ENCODE measurements at places on chromosomes 5 and 9.

DNA sequence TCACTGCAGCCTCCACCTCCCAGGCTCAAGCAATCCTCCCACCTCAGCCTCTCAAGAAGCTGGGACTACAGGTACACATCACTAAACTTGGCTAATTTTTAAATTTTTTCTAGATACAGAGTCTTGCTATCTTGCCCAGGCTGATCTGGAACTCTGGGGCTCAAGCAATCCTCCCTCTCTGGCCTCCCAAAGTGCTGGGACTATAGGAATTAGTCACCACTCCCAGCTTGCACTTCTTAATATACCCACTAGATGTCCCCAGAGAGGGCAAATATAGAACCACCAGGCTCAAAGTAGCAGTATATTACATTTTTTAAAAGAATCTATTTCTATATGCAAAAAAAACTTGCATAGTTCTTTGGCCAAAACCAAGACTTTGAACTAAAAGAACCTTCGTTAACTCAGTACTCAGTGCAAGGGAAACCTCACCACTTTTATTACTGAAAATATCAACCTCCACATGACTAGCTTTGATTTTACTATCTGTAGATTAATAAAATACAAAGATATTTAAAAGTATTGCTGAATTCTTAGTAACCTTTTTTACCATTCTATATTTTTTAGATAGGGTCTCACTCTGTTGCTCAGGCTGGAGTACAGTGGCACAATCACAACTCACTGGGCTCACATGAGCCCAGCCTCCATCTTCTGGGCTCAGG is 25.8 kb upstream of the HSD17B3 start:
- peak; percentile 6 for DNase-seq

- DNase-seq: no peak
Observed at GRCh38 chr9:81841333-81841732, 86.9 kb upstream of the SPATA31D4 start.

GRCh38 chr9:84170521-84171141 is 169.9 kb downstream of the SLC28A3 start:
- no peak for DNase-seq

GRCh38 chr9:68998385-68998784 is 15.5 kb downstream of the PRKACG start:
- no peak for DNase-seq

DNA sequence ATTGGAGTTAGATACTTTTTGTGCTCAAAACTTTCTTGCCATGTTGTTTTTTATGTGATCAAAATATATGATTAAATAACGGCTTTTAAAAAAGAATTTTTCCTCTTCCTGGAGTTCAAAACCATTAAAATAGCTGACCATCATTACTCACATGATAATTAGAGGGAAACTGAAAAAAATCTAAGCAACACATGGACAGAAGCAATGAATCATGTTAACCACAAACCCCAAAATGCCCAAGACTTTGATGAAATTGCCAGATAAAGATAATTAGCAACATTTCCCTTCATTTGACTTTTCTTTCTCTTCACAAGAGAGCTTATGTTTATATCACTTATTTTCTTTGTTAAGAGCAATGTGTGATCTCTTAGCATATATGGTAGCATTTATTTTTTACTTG is 1294.2 kb downstream of the EFNA5 start:
- no peak for DNase-seq

- DNase-seq: no peak
Observed at GRCh38 chr5:141245250-141245717, at the start of gene PCDHB15. TSS of gene PCDHB15 (plus strand) at chr5:141245395. CDS start at chr5:141245579, 184 bp downstream.

GRCh38 chr5:150541895-150542294 is 34.0 kb downstream of the NDST1 start:
- DNase-seq: no peak

GRCh38 chr5:80809451-80809850 is 150.7 kb upstream of the RASGRF2 start:
- DNase-seq: no peak

DNA sequence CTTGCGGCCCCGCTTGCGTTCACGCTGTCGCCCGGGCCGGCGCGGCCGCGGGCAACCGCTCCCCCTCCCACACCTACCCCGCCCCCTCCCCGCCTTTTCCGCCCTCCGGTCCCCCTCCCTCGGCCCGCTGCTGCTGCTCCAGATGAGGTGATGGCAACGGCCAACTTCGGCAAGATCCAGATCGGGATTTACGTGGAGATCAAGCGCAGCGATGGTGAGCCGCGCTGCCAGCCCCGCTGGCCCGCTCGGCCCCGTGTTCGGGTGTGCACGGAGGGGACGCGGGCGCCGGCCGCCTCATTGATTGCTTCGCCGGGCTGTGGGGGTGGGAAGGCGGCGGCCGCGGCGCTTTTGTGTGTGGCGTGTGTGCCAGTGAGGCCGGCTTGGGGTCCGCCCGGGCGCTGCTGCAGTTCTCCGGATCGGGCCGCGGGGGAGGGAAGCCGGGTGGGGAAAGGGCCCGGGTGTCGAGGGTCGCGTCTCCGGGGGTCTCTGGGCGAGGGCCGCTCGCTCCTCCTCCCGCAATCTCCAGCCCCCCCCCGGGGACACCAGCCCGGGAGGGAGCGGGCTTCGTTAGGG is 403 bp downstream of the KIF2A start:
- no peak for DNase-seq

DNA sequence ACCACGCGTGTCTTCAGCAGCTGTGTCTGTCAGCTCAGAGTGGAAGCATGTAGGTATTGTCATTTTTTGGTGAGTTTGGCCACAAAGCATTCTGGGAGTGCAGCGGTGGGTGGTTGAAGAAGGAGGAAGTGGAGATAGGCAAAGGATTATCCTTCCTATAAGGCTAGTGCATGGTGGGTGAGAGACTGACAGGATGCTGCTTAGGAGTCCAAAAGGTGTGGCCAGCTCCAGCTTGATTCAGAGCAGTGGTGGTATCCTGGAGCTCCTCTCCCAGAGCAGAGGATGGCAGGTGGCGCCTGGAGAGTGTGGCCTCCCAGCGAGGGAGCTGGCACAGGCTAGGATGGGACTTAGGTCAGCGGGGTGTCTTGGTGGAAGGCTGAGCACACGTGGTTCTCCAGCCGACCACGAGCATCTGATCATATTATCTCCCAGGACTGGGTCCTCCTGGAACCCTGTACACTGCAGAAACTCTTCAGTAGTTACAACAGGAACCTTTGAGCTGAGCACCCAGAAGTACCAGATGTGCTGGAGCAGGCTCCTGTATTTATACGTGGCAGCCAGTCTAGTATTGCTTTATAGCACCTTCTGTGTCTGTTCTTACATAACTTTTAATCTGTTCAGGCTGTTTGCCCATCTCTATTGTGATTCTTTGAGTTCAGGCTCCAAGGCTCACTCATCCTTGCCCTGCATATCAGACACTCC is 29.6 kb downstream of the MAML1 start:
- DNase-seq: no peak

DNA sequence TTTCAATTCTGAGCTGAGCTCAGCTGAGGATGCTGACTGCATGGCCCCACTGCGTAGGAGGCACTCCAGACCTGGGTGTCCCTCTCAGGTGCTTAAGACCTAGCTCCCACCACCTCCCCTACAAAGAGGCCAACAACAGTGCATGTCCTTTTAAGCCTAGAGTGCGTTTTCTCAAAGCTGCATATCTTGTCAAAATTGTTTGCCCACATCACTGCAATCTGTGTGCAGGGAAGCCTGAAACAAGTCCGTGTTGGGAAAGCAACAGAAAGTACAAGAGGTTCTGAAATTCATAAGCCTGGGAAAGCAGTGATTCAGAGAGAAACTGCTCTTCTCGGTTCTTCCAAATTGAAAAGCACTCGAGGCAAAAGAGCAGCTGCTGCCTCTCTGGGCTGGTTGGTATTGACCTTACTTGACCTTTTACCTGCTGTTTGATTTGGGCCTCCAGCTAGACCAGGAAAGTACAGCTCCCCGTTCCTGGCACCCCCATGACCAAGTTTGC is 238.4 kb downstream of the NR2F1-AS1 start:
- DNase-seq: no peak

DNA sequence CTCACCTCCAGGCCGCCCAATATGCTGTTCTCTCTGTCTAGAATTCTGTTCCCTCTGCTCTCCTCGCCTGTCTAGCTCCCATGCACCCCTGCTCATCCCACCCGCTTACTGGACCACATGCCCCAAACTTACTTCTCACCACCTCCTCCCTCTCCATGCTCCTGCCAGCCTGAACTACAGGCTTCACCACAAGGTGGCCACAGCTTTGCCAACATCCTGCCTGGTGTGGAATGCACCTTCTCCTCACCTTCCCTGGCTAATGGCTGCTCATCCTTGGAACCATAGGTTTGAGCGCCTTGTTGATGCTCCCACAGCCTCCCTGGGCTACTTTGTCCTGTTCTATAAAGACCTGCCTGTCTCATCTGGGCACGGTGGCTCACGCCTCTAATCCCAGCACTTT is 9.6 kb downstream of the LAMC3 start:
- no peak for DNase-seq

DNA sequence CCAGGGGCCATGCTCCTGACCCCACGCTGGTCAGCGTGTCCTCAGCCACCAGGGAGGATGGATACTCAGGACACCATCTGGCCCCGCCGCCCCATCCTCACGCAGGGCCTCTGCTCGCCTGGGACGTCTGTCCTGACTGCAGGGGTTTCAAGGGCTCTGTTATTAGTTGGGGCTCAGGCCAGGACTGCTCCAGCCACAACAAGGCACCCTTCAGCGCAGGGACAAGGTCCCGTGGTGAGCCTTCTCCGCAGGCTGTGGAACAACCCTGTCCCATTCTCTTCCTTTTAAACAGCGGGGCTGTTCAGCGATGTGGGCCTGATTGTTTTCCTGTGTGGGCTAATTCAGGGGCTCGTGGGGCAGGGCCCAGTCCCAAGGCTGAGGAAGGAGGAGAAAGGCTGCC is 61.6 kb downstream of the SEMA4D start:
- DNase-seq: no peak

DNA sequence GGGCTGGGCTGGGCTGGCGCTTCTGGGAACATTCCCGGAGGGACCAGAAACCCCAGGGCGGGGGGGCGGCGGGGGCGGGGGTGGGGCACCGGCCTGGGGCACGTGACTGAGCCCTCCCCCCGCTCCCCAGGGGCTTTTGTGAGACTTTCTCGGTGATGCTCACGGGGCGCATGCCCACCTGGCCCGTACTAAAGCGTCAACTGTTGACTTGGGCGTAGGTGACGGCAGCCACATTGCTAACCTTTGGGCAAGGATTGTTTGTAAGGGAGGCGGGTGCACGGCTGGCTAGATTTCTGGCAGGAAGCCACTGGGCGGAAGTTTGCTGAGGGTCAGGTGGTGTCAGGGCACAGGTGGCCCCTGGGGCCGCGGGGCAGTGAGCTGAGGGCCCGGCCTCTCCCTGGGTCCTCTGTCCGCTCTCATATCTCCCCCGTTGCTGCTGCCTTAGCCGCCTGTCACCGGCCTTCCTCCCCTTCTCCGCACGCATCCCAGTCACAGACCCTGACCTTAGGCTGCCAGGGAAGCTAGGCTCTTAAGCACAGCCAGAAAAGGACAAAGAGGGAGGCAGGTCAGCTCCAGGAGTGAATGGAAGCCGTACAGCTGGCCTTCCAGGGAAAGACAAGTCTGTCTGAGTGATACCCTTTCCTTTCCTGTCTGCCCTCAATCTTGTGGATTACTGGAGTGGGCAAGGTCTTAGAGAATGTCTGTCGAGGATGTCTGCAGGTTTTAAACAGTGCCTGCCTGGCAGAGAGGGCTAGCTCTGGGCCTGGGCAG is 812 bp downstream of the CACFD1 start:
- DNase-seq: no peak

DNA sequence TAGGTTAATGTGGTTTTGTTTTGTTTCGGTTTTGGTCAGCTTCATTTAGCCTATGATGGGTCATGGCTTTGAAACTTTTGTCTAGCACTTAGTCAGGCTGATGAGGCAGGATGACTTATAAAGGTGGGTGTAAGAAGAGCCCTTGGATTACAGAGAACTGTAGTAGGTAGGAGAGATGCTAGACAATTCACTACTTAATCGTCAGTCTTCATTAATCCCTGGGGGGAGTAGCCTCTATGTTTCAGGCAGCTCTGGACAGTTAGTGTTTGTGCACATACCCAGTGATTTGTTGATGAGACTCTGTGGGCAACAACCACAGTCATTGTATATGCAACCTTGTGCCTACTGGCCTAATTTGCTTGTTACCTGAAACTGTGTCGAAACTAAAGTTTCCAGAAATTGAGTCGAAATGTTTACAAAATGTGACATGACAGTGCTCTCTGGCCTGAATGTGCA is 113.3 kb downstream of the MTREX start:
- DNase-seq: no peak

DNA sequence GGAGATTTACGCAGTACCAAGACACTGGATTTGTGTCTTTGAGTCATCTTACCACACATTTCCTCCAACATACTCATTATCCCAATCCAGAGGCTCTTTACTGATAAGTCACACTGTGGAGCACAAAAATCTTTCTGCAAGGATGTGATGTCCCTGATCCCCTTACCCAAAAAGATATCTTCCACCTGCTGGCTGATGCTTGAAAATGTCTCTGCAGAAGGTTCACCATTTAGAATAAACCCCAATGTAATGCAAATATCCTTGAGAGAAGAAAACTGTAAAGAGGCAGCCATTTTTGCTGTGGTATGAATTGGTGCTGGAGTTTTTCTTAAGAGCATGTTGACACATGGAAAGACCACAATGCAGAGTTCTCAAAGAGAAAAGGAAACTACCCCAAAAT is 65.7 kb upstream of the RORB start:
- no peak for DNase-seq

- no peak for DNase-seq
Observed at GRCh38 chr9:32573821-32574220, 862 bp upstream of the NDUFB6 start.

DNA sequence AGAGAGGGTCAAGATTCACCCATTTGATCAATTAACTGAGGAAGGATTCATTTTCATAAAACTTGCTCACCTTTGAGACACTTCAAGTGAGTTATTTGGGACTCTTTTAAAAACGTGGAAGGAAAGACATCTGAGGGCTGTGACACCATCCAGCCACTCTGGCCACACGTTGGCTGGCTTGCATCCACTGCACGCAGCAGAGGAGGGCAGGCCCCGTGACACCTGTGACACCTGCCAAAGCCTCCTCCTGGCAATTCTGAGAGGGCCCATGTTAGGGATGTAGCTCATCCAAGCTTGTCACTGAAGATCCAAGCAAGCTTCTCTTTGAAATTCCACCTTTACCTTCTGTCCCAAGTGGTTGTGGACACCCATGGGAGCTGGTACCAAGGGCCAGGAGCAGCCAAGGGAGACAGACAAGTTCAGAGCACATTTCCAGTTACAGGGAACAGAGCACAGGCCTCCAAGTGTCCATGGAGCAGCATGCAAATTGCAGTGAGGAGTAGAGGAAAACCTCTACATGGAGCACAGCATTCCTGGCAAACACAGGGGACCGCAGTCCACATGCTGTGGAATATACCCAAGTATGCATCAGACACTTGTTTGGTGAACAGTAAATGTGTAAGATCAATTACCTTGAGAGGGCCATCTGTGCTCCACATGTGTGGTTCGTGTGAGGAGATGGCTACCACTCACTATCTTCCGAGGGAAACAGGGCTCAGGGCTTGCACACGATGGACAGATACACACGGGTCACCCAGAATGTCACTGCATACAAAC is 4.8 kb downstream of the PRSS3 start:
- DNase-seq: no peak

- no peak for DNase-seq
Observed at GRCh38 chr5:118076490-118076889, 911.9 kb downstream of the DTWD2 start.

All from stimulated activated CD8-positive, alpha-beta memory T cell treated with anti-CD3 and anti-CD28 coated beads, Interleukin-4, amount 100 ng/mL, for 1 hour (primary cell).